Activated CD4-positive, alpha-beta memory T cell treated with anti-CD3 and anti-CD28 coated beads for 36 hours (primary cell): ENCODE measurements at places on chromosomes 4 and X. TPM values are rescaled to one million over a fixed set of nuclear protein-coding genes. Genes with fewer than 3 reads are reported as not detected.

DNA sequence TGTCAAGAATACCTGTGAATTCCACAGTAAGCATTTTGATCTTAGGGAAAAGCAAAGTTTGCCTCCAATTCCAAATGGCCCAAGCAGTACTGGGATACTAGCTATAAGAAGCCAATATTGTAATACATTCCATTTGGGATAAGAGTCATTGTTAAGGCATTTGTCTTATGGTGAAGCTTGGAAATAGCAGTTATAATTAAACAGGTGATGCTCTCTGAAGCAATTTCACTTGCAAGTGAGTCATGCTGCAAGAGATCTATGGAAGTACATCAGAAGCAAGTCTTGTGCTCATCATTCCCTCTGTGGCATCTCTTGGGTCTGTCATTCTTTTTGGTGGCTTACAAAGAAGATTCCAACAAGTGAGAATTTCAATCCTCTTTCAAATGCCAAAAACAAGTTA, 386.4 kb upstream of the RPS6KA3 start:
- no peaks in the 10 kb centered on the region for H3K27me3 ChIP-seq
- H3K4me1 ChIP-seq = no peaks in the 10 kb centered on the region
- no peak overlapping the region for H3K4me3 ChIP-seq
- DNase-seq = no peak
- no peaks in the 10 kb centered on the region for H3K36me3 ChIP-seq

DNA sequence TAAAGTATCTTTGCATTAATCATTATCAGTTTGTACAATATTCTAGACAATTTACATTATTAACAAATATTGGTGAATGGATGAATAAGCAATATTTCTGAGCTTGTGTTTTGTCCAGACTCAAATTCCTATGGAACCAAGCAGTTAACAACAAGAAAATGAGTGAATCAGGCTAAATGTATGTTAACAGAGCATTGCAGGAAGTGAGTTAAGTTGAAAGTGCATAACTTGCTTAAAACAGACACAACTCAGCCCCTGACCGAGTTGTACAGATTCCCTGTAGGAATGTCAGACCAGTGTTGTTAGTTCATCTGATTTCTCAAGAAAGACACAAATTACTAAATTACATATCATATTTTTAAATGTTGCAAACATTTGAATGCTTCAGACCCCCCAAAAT, 23.7 kb upstream of the CSN1S1 start:
- no peaks in the 10 kb centered on the region for H3K4me1 ChIP-seq
- no peak for DNase-seq
- H3K27me3 ChIP-seq = no peaks in the 10 kb centered on the region

DNA sequence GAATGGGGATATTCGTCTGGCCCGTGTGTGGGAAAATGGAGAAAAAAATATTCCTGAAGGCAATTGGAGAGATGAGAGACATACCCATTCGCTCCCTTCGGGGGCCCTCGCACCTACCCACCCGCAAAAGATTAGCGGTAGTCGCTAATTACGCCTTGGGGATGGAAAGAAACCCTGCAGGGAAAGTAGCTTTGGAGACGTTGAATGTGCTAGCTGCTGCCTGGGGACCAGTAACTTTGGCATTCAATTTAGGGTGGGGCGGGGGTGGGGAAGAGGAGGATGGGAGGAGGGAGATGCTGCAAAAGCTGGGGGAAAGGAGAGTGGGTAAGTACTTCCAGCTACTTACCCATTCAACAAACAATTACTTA, 407 bp upstream of the ZC4H2 start:
- H3K4me1 ChIP-seq = peaks cover 16% of the 10 kb centered on the region
- H3K27me3 ChIP-seq = no peaks in the 10 kb centered on the region
- peak overlapping the region; percentile 79 for H3K4me3 ChIP-seq

DNA sequence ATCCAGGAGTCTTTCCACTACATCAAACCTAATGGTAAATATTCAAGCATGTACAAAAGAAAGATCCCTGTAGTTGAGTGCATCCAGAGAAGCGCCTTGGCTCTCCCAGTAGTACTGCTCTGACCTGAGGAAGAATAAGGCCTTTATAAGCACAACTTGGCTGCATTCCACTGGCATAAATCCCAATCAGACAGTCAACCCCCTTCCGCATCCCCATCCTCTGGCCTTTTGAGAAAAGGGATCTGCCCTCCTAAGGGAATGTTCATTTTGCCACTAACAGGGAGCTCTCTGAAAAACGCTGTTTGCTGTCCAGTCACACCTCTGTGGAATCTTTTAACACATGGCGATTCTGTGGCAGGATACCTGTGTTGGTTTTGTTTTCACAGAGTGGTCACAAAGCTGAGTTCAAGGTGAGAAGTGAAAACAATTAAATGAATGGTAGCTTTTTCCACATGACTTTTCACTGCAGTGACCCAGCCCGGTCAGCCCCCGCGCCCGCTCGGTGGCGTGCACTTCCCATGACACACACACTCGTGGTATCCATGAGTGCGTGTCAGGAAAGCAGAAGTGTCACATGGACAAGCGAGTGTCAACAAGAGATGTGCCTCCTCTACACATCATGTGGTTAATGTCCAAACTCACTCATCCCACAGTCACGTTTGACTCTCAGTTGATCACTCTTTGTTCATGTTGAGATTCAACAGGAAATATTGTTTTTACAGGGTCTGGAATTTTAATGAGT, 112.2 kb upstream of the ENPP6 start:
- H3K4me3 ChIP-seq = no peak overlapping the region
- H3K27me3 ChIP-seq = no peaks in the 10 kb centered on the region
- DNase-seq = peak; percentile 60
- H3K36me3 ChIP-seq = no peaks in the 10 kb centered on the region
- peaks cover 20% of the 10 kb centered on the region for H3K4me1 ChIP-seq
- no peak overlapping the region for H3K27ac ChIP-seq

DNA sequence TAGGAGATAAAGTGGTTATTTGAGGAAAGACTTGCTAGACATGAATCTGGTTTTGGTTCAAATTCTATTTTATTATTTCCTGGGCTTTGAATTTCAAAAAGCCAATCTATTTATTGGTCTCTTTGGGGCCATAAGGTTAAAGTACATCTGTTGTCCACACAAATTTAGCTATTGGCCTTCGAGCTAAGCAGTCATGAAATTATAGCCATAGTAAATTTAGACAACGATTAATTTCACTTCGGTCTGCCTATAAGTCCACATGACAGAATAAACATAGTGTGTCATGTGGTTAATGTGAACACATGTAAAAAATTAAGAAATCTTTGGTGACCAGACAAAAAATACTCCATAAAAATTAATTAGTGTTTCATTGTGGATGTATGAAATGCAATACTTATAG, 161.9 kb downstream of the PALLD start:
- H3K4me3 ChIP-seq = no peak overlapping the region
- no peaks in the 10 kb centered on the region for H3K4me1 ChIP-seq
- DNase-seq = no peak
- H3K27ac ChIP-seq = no peak overlapping the region
- no peaks in the 10 kb centered on the region for H3K36me3 ChIP-seq

DNA sequence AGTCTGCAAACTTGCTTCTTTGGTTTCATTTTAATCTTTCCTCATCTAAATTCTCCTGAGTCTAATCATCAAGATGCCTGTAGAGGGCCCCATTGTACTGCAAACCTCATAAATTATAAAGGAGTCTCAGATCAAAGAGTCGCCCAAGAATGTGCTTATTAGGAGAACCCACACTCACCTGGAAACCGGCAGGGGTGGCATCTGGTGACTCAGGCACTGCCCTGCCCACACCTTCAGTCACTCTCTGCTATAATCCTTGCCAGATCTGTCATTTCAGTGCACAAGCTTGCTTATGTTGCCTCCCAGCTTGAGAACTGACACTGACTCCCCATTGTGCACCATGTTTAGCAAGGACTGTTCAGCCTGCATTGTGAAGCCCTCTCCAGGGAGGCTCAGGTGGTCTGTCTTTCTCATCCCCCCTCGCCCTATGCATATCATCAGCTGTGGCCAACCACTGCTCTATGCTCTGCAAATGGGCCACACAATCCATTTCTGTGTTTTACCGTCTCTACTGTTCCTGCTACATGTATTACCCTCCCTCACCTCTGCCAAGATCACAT, 12.4 kb downstream of the EPGN start:
- H3K4me3 ChIP-seq = no peak overlapping the region
- H3K36me3 ChIP-seq = no peaks in the 10 kb centered on the region
- DNase-seq = peak; percentile 48
- no peaks in the 10 kb centered on the region for H3K4me1 ChIP-seq

DNA sequence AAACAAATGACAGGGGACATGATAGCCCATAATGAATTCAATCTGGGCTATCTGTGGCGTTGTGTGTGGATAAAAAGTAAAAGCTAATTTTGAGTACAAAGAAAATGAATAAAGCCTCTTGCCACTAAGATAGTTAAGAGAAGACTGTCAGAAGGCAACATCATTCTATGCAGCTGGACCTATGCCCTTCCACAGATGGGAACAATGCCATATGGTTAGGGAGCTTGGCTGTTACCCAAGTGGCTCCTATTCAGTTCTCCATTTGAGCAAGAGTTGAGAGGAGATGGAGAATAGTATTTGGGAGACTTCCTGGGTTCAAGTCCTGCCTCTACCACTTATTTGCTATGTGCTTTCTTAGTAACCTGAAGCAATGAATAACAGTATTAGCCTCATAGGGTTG, 107.7 kb downstream of the ANXA3 start:
- H3K4me1 ChIP-seq = peaks cover 34% of the 10 kb centered on the region
- H3K36me3 ChIP-seq = no peaks in the 10 kb centered on the region
- no peak for DNase-seq
- peaks cover 2% of the 10 kb centered on the region for H3K27me3 ChIP-seq

- H3K27me3 ChIP-seq = peaks cover 5% of the 10 kb centered on the region
- no peak overlapping the region for H3K27ac ChIP-seq
- no peaks in the 10 kb centered on the region for H3K36me3 ChIP-seq
- no peak for DNase-seq
- no peak overlapping the region for H3K4me3 ChIP-seq
- no peaks in the 10 kb centered on the region for H3K4me1 ChIP-seq
Measured at GRCh38 chrX:107467271-107467670, 17.8 kb downstream of the FRMPD3 start.

- DNase-seq = no peak
- H3K4me1 ChIP-seq = peaks cover 24% of the 10 kb centered on the region
- no peak overlapping the region for H3K4me3 ChIP-seq
- H3K27ac ChIP-seq = no peak overlapping the region
- no peaks in the 10 kb centered on the region for H3K27me3 ChIP-seq
Measured at GRCh38 chrX:39627257-39627656, 470.5 kb downstream of the BCOR start.

DNA sequence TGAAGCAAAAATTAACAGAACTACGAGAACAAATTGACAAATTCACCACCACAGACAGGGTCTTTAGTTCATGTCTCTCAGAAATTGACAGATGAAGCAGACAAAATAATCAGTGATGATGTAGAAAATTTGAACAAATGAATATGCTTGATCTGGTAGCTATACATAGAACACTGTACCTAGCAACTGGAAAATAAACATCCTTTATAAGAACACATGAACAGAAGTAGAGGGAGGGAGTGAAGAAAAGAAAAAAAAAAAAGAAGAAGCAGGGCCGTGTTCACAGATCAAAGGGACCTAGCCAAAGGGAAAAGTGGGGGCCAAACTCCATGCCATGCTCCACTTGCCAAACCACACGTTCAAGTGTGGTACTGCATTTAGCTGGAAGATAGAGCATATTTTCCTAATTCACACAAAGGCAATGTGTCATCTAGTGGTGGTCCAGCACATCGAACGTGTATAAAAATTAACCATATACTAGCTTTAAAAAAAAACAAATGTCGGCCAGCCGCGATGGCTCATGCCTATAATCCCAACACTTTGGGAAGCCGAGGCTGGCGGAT, 5.6 kb upstream of the THOC2 start:
- H3K4me3 ChIP-seq = no peak overlapping the region
- no peak overlapping the region for H3K27ac ChIP-seq
- DNase-seq = no peak

ITM2A gene
- 98.1 TPM for total RNA-seq

CWH43 gene
- not detected for total RNA-seq

GPR78 gene
- not detected for total RNA-seq

FAT4 gene
- not detected for total RNA-seq

GJB1 gene
- total RNA-seq = not detected

SEPTIN6 gene
- total RNA-seq = 154 TPM

IL1RAPL1 gene
- not detected for total RNA-seq
